T-cell (primary cell): ENCODE measurements at places on chromosomes 2 and 18.

GRCh38 chr2:154242687-154243086, 371.0 kb downstream of the GALNT13 start:
- no peak for DNase-seq

- no peak for DNase-seq
Observed at GRCh38 chr2:6986301-6986911, 69.2 kb downstream of the RNF144A start.

DNA sequence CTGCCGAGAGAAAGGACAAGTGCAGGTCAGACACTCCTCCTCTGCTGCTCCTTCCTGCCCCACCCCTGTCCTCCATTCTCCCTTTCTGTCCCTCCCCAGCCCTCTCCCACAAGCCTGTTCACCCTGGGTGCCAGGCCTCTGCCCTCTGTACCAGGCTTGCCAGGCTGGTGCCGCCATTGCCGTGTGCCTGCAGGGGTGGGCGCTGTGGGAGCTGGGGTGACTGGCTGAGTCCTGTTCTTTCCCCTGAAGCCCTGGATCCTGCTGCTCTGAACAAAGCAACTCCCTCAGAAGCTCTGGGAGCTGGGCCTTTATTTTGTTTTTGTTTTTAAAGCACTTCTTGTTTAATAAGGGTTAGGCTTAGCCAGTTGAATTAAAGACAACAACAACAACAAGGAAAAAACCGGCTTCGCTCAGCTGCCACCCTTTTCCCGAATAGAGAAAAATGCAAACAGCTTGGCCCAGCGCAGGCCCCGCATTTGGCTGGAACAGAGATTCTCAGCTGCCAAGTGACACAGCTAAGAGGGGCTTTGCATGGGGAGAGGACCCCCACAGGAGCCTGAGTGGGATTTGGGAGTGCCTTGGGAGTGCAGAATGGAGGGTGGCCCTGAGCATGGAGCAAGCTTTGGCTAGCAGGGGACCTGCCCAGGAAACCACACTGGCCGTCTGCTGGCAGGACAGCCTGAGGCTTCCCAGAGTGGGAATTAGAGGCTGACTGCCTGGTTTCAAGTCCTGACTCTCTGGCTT, 9.1 kb downstream of the PCARE start:
- no peak for DNase-seq

DNA sequence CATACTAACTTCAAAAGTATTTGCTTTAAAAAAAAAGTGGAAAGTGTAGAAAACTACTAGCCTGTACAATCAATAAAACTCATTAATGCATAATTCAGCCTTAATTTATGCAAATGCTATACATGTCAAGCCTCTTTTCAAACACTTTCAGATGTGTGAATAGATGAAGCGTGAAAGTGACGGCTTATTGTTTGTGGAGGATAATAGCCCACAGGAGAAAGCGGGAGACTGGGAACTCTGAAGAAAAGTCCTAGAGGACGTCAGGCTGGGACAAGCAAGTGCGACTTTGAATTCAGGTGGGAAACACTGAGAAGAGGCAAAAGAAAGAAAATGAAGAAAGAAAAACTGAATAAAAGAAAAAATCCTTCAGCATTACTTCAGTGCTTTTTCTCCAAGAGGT, 108.5 kb downstream of the STK39 start:
- DNase-seq: no peak

GRCh38 chr2:178954049-178954448, 95.9 kb downstream of the CCDC141 start:
- no peak for DNase-seq

- no peak for DNase-seq
Observed at GRCh38 chr2:1231466-1232063, 181.7 kb upstream of the TPO start.

DNA sequence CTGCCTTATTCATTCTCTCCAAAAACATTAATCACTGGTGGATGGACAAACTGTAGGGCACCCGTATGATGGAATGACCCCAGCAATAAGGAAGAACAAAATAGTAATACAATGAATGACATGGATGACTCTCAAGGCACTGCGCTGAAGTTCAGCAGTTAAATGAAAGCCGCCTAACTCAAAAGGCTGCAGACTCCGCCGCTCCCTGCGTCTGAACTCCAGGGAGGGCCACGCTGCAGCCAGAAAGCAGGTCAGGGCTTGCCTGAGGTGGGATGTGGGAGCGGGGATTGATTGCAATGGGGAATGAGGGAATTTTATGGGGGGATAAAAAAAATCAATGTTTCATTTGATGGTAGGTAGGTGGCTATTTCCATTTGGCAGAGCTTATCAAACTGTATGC, 86.5 kb upstream of the LAPTM4A start:
- no peak for DNase-seq

- DNase-seq: no peak
Observed at GRCh38 chr2:174342686-174343342, 8.1 kb downstream of the SP9 start.

DNA sequence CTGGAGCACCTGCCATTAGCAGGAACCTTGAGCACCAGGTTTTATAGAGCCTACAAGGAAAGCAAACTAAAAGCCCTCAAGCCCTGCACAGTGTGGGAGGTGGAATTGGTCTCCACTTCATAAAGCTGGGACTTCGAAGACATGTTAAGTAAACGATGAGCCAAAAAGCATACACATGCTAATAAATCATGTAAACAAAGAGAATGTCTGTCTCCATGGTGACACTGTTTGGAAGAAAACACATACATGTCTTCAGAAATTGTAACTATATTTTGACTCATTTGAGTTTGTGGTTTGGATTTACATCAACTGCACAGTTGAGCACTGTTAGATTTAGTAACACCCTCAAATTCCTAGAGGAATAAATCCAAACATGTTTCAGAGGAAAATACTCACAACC, 978.5 kb upstream of the LRRTM1 start:
- DNase-seq: no peak

- DNase-seq: no peak
Observed at GRCh38 chr2:195768431-195768830, 111.4 kb downstream of the SLC39A10 start.

- no peak for DNase-seq
Observed at GRCh38 chr2:33525666-33526065, 49.2 kb downstream of the RASGRP3 start.

DNA sequence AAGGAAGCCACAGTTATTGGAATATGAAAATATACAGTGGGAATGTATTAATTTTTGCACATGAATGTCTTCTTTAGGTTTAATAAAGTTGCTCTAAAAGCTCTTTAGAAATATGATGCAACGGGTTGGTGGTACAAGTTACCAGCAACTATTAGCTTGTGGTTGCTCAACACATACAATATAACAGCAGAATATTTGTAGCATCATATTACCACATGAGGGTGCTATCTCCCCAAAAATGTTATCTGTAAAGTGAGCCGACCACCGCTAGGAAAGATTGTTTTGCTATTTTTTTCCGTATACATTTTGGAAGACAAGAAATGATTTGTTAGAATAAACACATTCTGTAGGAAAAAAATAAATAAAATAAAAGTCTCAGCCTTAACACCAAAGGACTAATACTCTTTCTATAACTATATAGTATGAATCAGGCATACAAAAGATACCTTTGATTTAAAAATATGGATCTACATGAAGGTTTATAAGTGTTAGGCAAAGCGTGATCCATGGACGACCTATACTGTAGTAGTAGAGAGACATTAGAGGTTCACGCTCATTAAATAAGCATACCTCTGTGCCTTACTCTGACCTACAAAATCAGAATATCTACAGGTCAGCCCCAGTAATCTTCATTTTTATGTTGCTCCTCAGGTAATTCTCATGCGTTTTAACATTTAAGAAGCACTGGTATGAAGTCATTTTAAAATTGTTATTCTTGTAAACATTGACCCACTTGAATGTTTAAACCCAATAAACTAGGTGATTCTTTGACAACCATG, 1110.6 kb upstream of the ACVR2A start:
- no peak for DNase-seq

GRCh38 chr18:79680891-79681339, 1.3 kb downstream of the CTDP1 start:
- no peak for DNase-seq

- no peak for DNase-seq
Observed at GRCh38 chr2:195909926-195910325, 158.7 kb downstream of the DNAH7 start.

GRCh38 chr2:86615596-86615995, 8.1 kb downstream of the RNF103 start:
- no peak for DNase-seq

DNA sequence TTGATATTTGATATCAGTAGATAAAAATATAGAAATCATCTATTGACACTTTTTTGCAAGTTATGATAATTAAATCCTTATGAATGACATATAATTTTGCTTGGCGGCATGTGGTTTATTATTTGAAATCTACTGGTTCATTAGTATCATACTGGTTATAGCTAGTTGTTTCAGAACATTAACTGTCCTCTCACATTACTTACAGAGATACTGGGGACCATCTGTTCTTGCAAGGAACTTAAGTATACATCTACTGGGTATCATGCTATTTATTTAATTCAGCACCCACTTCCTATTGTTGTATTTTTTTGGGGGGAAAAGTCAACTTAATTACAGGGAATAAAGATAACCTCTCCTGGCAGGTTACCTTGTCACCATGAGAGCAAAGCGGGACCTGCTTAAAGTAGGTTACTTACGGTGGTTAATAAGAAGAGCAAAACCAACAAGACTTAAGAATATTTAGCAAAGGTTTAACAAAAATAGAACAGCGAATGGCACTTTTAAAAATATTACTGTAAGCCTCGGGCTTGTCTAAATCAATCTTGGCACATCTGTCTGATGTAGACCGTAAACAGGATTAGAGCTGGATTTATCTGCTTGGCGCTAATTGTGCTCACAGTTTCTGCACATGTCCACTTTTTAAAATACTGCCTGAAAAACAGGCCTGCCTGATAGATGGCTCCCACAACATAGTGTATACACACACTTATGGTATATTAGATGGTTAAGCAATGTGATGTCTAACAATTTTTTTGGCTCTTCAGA, 41.8 kb downstream of the CERKL start:
- no peak for DNase-seq

- no peak for DNase-seq
Observed at GRCh38 chr2:122754561-122754960, 999.1 kb downstream of the TSN start.

DNA sequence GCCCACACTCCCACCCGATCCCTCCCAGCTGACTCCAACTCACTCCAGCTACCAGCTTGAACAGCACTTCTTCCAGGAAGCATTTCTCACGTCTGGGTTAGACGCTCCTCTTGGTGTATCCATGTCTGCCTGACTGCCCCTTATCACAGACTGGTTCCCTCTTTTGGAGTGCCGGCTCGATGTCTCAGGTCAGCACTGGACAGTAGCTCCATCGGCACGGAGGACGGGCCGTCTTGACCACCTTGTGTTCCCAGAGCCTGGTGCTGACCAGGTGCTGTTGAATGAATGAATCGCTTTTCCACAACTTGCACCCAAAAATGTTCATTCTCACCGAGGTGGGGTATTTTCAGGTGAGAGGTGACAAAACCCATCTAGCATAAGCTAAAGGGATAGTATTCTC, 71.8 kb downstream of the LBH start:
- DNase-seq: no peak

DNA sequence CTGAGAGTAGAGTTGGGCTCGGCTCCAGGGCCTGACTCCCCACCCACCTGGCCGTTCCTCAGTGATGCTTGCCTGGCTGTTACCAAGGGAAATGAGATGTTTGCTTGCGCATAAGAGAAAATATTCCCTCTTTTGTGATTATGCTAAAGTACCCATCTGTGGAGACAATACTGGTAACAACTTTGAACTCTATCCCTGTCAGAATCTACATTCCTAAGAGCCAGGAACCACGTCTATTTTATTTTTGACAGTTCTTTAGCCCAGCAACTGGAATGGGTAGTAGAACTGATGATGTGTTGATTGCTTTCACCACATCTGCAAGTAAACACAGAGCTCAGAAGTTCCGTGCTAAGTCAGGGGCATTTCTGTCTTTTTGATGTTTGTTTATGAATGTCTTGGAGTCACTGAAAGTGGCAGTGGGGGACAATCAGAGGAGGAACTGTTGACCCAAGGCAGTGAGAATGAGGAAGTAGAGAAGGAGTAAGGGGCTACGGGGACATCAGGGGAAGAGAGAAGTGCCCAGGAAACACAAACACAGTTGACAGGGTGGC, 348.3 kb upstream of the SOX11 start:
- no peak for DNase-seq
